ENCODE measurements at places on chromosomes 3 and 15.

DNA sequence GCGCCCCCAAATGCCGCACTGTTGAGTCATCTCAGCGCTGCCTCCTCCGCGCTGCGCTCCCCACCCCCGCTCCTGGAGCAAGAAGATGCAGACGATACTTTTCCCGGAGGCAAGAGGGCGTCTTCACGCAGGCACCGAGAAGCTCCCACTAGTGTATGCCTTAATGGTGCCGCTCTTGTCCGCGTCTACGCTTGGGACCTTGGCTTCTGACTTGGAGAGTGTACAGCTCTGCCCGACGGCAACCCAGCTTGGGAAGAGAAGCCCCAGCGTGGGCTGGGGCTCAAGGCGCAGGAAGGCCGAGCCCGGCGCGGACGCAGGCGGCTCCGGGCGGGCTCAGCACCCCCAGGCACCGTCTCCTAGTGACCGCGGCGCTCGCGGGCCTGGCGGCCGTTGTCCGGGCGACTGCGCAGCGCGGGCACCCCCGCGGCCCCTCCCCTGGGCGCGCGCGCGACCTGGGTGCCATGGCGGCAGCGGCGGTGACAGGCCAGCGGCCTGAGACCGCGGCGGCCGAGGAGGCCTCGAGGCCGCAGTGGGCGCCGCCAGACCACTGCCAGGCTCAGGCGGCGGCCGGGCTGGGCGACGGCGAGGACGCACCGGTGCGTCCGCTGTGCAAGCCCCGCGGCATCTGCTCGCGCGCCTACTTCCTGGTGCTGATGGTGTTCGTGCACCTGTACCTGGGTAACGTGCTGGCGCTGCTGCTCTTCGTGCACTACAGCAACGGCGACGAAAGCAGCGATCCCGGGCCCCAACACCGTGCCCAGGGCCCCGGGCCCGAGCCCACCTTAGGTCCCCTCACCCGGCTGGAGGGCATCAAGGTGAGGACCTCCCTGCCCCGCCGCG is at the start of gene P4HTM:
P4HTM (plus strand) TSS at position 446 of the 840 bp plus-strand sequence; CDS start at position 462, 16 bp downstream.
- no peaks in the 10 kb centered on the region for H3K27me3 ChIP-seq
- H3K4me1 ChIP-seq = peaks cover 35% of the 10 kb centered on the region
- peak; percentile 90 for DNase-seq
- H3K36me3 ChIP-seq = peaks cover 25% of the 10 kb centered on the region
- peak within 1 kb of the TSS; percentile 93 for H3K27ac ChIP-seq

GRCh38 chr3:81419228-81419627 is 342.2 kb downstream of the GBE1 start:
- H3K27me3 ChIP-seq = no peaks in the 10 kb centered on the region
- H3K4me3 ChIP-seq = no peak overlapping the region
- no peak overlapping the region for H3K27ac ChIP-seq
- no peak for DNase-seq

GRCh38 chr3:100402256-100402655 is 917 bp downstream of the LNP1 start:
- peak overlapping the region; percentile 78 for H3K4me3 ChIP-seq
- peak overlapping the region; percentile 96 for H3K27ac ChIP-seq
- H3K4me1 ChIP-seq = peaks cover 40% of the 10 kb centered on the region
- no peaks in the 10 kb centered on the region for H3K27me3 ChIP-seq

DNA sequence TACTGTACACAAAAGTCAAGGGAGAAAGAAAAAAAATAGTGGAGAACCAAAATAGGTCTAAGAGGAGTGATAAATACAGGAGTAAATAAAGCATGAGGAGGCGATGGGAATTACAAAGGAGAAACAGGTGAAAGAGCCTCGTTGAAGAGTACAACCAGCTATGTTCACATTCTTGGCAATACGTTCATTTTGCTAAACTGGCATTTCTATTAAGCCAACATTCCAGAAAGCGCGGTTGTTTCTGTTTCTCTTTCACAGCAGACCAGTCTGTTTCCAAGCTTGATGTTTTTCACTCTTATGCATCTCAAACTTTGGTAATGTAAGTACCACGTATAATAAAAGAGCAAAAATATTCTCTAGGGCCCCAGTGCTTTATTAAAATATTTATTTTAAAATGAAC is 74.5 kb downstream of the NSUN3 start:
- no peak overlapping the region for H3K4me3 ChIP-seq
- no peak overlapping the region for H3K27ac ChIP-seq
- H3K36me3 ChIP-seq = no peaks in the 10 kb centered on the region
- DNase-seq = no peak
- peaks cover 7% of the 10 kb centered on the region for H3K27me3 ChIP-seq

DNA sequence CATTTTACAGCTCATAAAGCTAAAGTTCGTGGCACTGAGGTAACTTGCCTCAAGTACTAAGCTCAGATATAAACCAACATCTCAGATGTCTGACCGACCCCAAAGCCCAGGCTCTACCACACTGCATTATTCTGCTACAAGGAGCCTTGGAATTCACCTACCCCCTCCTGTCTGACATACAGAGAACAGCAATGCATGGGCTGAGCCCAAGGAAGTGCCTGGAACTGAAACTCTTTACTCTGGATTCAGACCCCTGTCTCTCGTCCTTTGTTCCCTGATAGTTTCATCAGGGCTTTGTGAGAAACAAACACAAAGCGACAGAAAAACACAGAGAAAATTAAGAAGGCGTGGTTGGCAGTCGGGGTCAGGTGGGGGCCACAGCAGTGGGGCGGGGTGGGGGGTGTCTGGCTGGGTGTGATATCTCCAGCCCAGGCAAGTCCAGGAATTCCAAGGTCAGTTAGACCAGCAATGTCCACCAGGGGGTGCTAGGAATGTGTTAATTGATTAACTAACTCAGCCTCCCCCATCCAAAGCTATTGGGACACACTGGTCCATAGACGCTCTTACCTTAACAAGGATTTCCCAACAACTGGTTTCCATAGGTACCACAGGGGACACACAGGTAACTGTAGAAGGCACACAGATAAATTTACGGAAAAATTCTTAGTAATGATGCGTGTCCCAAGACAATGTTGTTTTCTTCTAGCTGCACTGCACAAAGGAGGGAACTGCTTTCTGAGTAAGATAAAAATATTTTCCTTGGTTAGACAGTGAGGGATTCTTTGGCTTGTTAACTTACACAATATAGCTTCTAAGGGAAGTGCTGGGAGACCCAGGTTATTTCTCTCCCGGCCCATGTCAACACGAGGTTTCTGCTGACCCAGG is 18.8 kb upstream of the SSUH2 start:
- no peak overlapping the region for H3K27ac ChIP-seq
- H3K4me3 ChIP-seq = no peak overlapping the region
- peak; percentile 70 for DNase-seq

- peaks cover 27% of the 10 kb centered on the region for H3K36me3 ChIP-seq
- H3K4me1 ChIP-seq = peaks cover 11% of the 10 kb centered on the region
- H3K4me3 ChIP-seq = peak overlapping the region; percentile 91
- H3K27ac ChIP-seq = peak overlapping the region; percentile 94
- no peaks in the 10 kb centered on the region for H3K27me3 ChIP-seq
These were observed 1.5 kb downstream of the SNRPN start for GRCh38 chr15:24956111-24956838.

GRCh38 chr3:87835236-87835635 is 223.6 kb downstream of the CGGBP1 start:
- no peaks in the 10 kb centered on the region for H3K36me3 ChIP-seq
- no peak overlapping the region for H3K27ac ChIP-seq
- no peaks in the 10 kb centered on the region for H3K4me1 ChIP-seq
- DNase-seq = no peak
- H3K4me3 ChIP-seq = no peak overlapping the region

DNA sequence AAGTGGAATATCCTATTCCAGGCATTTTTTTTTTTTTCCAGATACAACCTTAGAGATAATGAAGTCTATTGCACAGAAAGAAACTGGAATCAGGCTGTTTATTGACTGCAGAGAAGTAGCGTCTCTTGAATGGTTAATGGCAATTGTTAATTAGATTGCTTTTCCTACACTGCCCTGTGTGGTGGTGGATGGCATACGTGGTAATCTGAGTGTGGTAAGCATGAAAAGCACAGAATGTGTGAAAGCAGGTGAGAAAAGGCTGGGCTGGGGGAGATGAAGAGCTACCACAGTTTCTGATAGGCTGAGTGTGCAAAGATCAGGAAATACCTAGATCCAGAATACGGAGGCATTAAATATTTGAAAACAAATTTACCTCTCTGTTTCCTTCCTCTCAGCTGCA is 486.3 kb upstream of the TBL1XR1 start:
- no peaks in the 10 kb centered on the region for H3K27me3 ChIP-seq
- no peaks in the 10 kb centered on the region for H3K36me3 ChIP-seq
- peaks cover 19% of the 10 kb centered on the region for H3K4me1 ChIP-seq
- no peak for DNase-seq
- H3K4me3 ChIP-seq = no peak overlapping the region

- H3K36me3 ChIP-seq = peaks cover 10% of the 10 kb centered on the region
- H3K4me3 ChIP-seq = no peak overlapping the region
- H3K27ac ChIP-seq = no peak overlapping the region
- no peaks in the 10 kb centered on the region for H3K27me3 ChIP-seq
These were observed 30.0 kb downstream of the XXYLT1 start for GRCh38 chr3:195240939-195241338.

GRCh38 chr3:170414202-170414663 is 4.4 kb upstream of the CLDN11 start:
- H3K27me3 ChIP-seq = peaks cover 19% of the 10 kb centered on the region
- H3K27ac ChIP-seq = no peak overlapping the region
- H3K4me3 ChIP-seq = no peak overlapping the region
- no peaks in the 10 kb centered on the region for H3K36me3 ChIP-seq
- DNase-seq = peak; percentile 58

- no peak for DNase-seq
- H3K36me3 ChIP-seq = no peaks in the 10 kb centered on the region
- H3K4me3 ChIP-seq = no peak overlapping the region
- no peaks in the 10 kb centered on the region for H3K27me3 ChIP-seq
- peaks cover 31% of the 10 kb centered on the region for H3K4me1 ChIP-seq
These were observed 27.0 kb downstream of the PDE8A start for GRCh38 chr15:85008474-85009260.

GRCh38 chr3:141303481-141304223 is 64.7 kb upstream of the ZBTB38 start:
- peaks cover 2% of the 10 kb centered on the region for H3K36me3 ChIP-seq
- peak; percentile 70 for DNase-seq
- no peaks in the 10 kb centered on the region for H3K27me3 ChIP-seq
- peaks cover 51% of the 10 kb centered on the region for H3K4me1 ChIP-seq
- H3K4me3 ChIP-seq = no peak overlapping the region
- H3K27ac ChIP-seq = no peak overlapping the region

Measured in activated CD4-positive, alpha-beta T cell treated with anti-CD3 and anti-CD28 coated beads for 36 hours (primary cell).